ENCODE measurements at places on chromosomes 7 and 10. TPM values are rescaled to one million over a fixed set of nuclear protein-coding genes. Genes with fewer than 3 reads are reported as not detected.

Gene GIMAP2
- total RNA-seq: 6.2 TPM

Gene HOXA9
- total RNA-seq: not detected

Gene BTAF1
- total RNA-seq: 10.4 TPM

GRCh38 chr7:15085366-15085765, 182.8 kb upstream of the DGKB start:
- DNase-seq: no peak

DNA sequence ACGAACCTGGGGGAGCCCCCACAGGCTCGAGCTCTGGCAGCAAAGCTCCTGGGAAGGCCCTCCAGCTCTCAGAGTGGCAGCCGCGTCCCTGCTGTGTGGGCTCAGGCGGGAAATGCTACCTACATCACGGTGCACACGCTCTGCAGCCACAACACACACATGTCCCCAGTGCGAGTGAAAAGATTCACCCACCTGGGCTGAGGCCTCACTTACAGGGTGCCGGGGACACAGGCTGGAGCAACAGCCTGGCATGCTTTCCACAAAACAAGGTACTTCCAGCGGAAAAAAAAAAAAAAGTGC, 410.4 kb upstream of the FOXK1 start:
- no peak for DNase-seq

DNA sequence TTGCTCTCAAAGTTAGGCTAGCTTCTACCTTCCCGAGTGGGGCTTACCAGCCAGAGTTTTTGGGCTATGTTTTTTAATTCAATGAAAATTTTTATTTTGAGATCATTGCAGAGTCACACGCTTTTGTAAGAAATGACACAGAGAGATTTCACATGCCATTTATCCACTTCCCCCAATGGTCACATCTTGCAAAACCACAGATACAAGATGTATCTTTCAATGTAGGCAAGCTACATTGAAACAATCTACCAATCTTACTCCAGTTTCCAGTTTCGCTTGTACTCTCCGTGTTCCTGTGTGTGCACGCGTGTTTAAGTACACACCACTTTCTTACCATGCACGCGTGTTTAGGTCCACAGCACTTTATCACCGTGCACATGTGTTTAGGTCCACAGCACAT, 89.4 kb upstream of the LEP start:
- DNase-seq: no peak

GRCh38 chr10:13686331-13686752, 99.6 kb downstream of the PRPF18 start:
- DNase-seq: no peak
